Vagina (tissue), 2 donors: ENCODE measurements at places on chromosomes 3 and 15. TPM values are rescaled to one million over a fixed set of nuclear protein-coding genes. Genes with fewer than 3 reads are reported as not detected.

CHRNA5 gene
- total RNA-seq: 8.8 TPM

RAB6B gene
- 3.7 TPM for total RNA-seq

- H3K36me3 ChIP-seq: peaks cover 83% of the 10 kb centered on the region
- no peaks in the 10 kb centered on the region for H3K4me1 ChIP-seq
Measured at GRCh38 chr3:119219069-119219468, 21.6 kb downstream of the B4GALT4 start.

GRIP2 gene
- total RNA-seq: 0.98 TPM

CLDN16 gene
- 0.49 TPM for total RNA-seq

EFHB gene
- total RNA-seq: 0.49 TPM

- H3K4me1 ChIP-seq: no peaks in the 10 kb centered on the region
- no peak overlapping the region for H3K27ac ChIP-seq
- H3K27me3 ChIP-seq: no peaks in the 10 kb centered on the region
Measured at GRCh38 chr3:51802106-51802703, 23.2 kb upstream of the IQCF6 start.

SCAANT1 gene
- not detected for total RNA-seq

PRICKLE2 gene
- 39.3 TPM for total RNA-seq

DNA sequence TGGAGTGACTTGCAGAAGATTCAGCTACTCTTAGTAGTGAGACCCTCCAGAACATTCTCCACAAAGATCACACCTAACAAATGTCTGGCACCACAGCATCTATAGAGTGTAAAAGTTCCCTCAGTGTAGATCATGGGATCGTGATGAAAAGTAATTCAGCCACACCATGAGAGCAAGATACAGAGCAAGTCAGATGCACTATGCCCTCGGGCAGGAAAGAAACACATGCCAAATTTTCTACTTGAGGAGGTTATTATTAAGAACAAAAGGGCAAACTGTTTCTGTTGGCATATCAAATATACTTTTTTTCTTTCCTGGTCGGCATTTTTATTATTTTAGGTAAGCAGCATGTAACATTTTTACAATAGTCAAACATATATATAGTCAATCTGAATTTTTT is 44.8 kb upstream of the SNTN start:
- no peaks in the 10 kb centered on the region for H3K4me1 ChIP-seq
- no peak overlapping the region for H3K27ac ChIP-seq
- no peak overlapping the region for H3K4me3 ChIP-seq
- no peak for DNase-seq
- H3K27me3 ChIP-seq: no peaks in the 10 kb centered on the region

AMIGO3 gene
- not detected for total RNA-seq

SERPINI2 gene
- not detected for total RNA-seq

UNC13C gene
- not detected for total RNA-seq

CHRM5 gene
- not detected for total RNA-seq

GRCh38 chr15:74312445-74313007 is 54.9 kb downstream of the CYP11A1 start:
- no peak overlapping the region for H3K4me3 ChIP-seq

CRYGS gene
- not detected for total RNA-seq

DNA sequence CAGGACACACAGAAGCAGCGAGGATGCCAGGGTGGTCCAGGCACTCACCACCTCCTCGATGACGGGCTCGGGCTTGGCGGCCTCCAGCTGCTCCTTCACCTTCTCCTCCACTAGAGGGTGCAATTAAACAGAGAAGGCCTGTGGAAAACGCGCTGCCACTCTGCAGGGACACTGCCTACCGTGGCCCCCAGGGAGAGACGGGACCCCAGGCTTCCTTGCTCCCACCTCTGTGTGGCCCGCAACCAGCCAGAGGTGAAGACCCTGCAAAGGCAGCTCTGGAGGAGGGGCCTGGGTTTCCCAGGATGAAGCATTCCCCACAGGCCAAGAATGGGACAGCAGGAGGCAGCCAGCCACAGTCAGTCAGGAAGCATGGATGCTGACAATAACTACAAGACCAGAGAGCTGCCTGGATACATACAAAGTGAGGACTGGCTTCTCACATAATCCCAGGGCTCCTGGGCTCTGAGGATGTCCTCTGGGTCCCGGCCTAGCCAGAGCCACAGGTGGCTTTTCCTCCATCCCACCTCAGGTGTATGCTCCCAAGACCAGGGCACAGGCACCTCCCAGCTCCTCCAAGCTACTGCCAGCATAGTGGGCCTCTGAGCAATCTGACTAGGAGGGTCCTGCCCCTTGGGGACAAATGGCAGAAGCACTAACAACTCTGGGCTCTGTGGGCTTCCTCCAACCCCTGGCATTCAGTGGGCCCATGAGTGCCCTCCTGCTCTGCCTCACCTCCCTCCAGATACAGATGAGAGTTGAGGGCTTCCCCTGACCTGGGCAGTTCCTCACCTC is 46.2 kb downstream of the PTH1R start:
- DNase-seq: no peak
- no peaks in the 10 kb centered on the region for H3K27me3 ChIP-seq
- H3K27ac ChIP-seq: no peak overlapping the region

ALCAM gene
- total RNA-seq: 15.2 TPM

TNFAIP8L3 gene
- 21.9 TPM for total RNA-seq

GRCh38 chr3:143269741-143270140 is 150.2 kb downstream of the CHST2 start:
- peaks cover 20% of the 10 kb centered on the region for H3K4me1 ChIP-seq
- no peak overlapping the region for H3K4me3 ChIP-seq
- H3K27ac ChIP-seq: no peak overlapping the region
- no peaks in the 10 kb centered on the region for H3K36me3 ChIP-seq
- H3K27me3 ChIP-seq: no peaks in the 10 kb centered on the region
- DNase-seq: peak; percentile 47

DNA sequence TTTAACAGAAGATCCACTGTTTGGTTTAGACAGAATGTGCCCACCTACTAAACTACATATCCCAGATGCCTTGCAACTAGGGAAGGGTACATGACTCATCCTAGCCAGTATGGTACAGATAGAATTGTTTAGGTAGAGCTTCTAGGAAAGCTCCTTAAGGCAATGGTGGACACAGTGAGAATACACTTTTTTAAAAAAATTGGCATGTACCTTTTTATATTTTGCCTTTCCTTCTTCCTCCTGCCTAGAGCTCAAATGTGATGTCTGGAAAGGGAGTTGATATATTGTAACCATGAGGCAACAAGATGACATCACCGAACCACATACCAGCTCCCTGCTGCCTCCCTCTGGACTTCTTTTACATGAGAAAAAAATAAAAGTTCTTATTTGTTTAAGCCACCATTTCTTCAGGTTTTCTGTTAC is 14.4 kb upstream of the C3orf80 start:
- no peaks in the 10 kb centered on the region for H3K27me3 ChIP-seq
- no peak overlapping the region for H3K27ac ChIP-seq
- no peaks in the 10 kb centered on the region for H3K4me1 ChIP-seq
- no peak overlapping the region for H3K4me3 ChIP-seq

DNA sequence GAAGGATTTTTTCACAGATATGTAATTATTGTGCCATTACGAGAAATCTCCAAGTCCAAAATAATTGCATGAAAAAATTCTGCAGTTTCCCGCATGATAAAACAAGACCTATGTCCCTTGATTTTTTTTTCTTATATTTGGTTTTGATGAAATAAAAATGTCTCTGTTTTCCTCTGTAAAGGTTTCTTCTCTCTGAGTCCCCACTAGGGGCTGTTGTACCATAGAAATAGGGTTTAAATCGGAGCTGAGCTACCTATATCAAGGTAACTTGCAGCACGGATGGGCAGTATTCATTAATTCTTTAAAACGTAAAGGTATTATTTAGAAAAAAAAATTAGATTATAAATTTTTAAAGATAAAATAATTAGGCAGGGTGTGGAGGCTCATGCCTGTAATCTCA is 66.6 kb upstream of the IGF1R start:
- no peaks in the 10 kb centered on the region for H3K4me1 ChIP-seq
- no peak overlapping the region for H3K27ac ChIP-seq
- no peak overlapping the region for H3K4me3 ChIP-seq
- no peaks in the 10 kb centered on the region for H3K36me3 ChIP-seq
- no peaks in the 10 kb centered on the region for H3K27me3 ChIP-seq
- no peak for DNase-seq

KBTBD8 gene
- 0.49 TPM for total RNA-seq

DNA sequence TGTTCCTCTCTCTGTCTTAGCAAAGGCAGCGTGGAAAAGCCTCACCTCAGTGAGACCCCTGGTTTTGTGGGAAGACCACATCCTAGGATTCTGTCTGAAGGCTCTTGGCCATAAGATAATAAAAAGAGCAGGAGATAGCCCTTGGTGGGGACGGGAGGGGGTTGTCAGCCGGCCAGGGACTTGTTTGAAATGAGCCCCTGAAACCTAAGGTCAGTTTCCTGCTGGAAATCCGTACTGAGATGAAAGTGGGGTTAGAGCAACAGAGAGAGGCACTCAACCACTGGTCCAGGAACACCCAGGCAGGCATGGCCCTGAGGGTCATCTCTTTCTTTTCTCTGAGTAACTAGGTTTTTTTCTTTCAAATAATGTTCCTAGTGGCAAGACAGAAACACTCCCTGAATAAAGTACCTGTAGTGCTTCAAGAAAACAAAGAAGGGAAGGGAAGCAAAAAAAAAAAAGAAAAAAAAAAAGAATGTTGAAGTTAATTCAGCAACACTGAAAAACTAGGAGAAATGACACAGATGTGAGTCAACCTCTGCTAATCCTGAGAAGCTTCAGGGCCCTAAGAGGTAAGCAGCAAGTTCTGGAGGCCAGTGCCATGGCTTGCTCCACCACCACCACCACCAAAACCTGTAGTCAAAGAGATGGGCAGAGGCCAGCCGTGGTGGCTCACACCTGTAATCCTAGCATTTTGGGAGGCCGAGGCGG is 3.2 kb downstream of the ITGB5 start:
- no peak overlapping the region for H3K4me3 ChIP-seq
- H3K27me3 ChIP-seq: no peaks in the 10 kb centered on the region
- peak overlapping the region; percentile 95 for H3K27ac ChIP-seq
- no peak for DNase-seq
- no peaks in the 10 kb centered on the region for H3K36me3 ChIP-seq
- peaks cover 77% of the 10 kb centered on the region for H3K4me1 ChIP-seq

DNA sequence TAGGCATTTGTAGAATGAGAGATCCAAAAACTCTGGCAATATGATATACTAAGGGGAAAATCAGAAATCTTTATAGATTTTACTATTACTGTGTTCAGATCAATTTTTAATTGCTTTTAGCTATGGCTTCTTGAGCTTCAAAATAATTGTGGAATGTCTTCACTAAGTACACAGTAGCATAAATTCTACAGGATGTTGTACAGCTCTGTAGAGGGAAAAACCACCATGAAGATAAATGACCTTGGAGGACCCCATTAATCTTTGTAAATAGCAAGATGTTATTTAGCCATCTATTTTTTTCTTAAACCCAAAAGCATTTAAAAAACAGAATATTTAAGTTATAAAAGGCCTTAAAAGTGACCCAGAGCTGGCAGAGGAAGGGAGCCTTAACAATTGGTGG is 43.9 kb upstream of the FNDC3B start:
- H3K27me3 ChIP-seq: no peaks in the 10 kb centered on the region
- no peak overlapping the region for H3K4me3 ChIP-seq
- H3K27ac ChIP-seq: no peak overlapping the region

CPN2 gene
- total RNA-seq: not detected

TWF2 gene
- total RNA-seq: 93.8 TPM
